ENCODE measurements at places on chromosomes 3 and 15. TPM values are rescaled to one million over a fixed set of nuclear protein-coding genes. Genes with fewer than 3 reads are reported as not detected.

CD200 gene
- polyA plus RNA-seq, result 4.2 TPM

GRCh38 chr3:187782006-187782405 is 36.7 kb upstream of the BCL6 start:
- no peak for DNase-seq

GRCh38 chr3:32820971-32821685 is 3.3 kb downstream of the TRIM71 start:
- no peak for DNase-seq

DNA sequence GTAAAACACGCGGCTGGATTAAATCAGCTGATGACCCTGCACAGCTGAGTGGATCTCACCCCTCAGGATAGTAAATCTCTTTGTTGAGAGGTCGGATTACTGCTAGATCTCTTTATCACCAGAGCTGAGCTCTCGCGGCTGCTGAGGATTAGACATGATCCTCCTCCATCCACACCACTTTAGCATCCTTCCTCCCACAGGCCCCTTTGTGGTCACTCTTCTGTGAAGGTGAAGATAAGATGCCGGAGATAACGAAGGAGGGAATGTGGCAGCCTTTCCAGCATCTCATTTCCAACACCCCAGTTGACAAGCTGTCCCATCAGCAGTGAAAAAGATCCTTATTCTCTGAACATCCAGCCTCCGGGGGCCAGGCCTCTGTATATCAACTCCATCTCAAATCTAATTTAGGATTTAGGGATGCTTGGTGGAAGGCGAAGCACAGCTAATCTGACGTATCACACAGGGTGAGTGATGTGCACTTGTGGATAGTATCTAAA is 47.5 kb upstream of the SELENOK start:
- no peak for DNase-seq

DNA sequence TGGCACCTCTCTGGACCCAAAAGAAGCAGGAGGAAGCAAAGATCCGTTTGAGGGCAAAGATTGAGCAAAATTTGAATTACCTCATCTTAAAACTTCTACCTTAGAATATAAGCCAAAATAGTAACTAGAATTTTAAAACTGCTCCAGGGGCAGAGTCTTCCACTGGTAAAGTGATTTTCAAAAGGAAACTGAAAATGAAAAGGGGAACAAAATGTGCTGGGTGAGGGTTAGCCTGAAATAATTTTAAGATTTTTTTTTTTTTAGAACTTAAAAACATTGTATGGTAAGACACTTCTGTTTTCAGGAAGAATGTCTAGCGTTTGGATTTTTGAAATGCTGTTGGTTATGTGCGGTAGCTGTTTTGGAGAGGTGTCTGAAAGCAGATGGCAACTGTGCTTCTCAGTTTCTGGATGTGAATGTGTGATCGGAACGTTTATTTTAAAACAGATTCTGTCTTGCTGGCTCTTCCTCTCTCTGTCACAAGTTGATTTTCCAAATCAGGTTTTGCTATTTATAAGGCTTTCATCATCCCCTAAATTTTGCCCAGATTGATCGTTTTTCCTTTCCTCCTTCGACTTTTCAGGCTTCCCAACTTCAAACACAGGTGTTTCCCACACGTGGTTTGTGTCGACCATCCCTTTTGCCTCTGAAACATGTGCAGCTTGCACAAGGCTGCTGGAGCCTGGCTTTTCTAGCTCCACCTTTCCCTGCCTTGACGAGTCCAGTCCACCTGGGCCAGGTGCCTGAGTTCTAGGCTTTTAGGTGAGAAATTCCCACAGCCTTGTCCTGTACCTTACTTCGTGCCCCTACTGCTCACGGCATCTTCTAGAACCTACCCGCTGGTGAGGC is 3.3 kb downstream of the LRRK1 start:
- no peak for DNase-seq
